Neural crest cell (in vitro differentiated cells): ENCODE measurements at places on chromosomes 5 and 9. TPM values are rescaled to one million over a fixed set of nuclear protein-coding genes. Genes with fewer than 3 reads are reported as not detected.

GRCh38 chr9:21761309-21761901, 41.0 kb upstream of the MTAP start:
- no peak for DNase-seq

Gene COL27A1
- 15.3 and 20.3 TPM in 2 replicates for total RNA-seq

Gene TTC23L
- 1.6 and 2.3 TPM in 2 replicates for total RNA-seq

DNA sequence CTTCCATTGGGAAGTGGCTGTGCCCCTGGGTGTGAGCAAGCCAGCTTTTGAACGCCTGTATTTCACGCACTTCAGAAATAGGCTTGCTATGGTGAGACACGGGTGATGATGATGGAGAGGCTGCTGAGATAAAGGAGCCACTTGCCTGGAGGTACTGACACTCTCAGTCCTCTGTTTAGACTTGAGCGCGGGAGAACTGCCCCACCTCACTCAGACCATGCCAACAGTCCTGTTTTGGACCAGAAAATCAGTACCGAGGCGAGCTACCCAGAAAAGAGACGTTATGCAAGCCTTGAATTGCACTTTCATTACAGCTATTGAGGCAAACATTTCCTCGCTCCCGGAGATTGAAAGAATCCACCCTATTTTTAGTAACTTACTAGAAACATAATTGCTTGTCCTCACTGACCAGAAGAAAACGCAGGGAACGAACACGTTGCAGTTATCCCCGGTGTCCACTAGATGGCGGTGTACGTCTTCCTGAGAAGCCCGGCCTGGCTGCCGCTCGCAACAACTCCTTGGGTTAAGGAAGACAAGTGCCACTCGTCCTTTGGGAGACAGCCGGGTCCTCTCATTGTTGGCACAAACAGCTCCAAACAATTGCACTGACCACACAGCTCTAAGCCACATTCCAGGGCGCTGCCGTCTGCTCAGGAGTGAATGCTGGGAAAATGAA, 142.4 kb downstream of the PSAT1 start:
- DNase-seq: peak; percentile 86

- DNase-seq: no peak
These were observed 14.0 kb downstream of the MYORG start for GRCh38 chr9:34362614-34363214.

DNA sequence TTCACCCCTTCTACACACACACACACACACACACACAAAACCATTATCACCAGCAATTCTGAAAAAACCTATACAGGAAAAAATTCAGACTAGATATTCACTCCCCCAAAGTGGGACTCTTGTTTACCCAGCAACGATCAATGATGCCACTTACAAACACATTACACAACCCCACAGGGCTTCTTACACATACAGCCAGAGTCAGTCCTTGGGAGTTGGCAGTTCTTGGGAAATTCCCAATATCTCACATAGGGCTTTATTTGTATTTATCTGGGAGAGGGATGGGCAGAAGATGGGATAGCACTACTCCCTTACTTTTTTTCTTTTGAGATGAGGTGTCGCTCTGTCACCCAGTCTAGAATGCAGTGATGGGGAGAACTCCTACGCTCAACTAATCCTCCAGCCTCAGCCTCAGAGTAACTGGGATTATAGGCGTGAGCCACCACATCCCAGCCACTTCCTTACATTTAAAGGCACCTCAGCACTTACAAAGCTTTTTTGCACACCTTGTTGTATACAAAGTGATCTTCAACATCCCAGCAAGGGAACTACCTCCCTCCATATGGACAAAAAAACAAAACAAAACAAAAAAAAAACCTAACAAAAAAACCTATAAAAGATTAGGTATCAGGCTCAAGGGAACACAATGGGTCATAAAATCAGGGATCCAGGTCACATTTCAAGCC, 168.4 kb downstream of the TSSK1B start:
- no peak for DNase-seq

- DNase-seq: no peak
These were observed 91.8 kb upstream of the MVB12B start for GRCh38 chr9:126234681-126235335.

DNA sequence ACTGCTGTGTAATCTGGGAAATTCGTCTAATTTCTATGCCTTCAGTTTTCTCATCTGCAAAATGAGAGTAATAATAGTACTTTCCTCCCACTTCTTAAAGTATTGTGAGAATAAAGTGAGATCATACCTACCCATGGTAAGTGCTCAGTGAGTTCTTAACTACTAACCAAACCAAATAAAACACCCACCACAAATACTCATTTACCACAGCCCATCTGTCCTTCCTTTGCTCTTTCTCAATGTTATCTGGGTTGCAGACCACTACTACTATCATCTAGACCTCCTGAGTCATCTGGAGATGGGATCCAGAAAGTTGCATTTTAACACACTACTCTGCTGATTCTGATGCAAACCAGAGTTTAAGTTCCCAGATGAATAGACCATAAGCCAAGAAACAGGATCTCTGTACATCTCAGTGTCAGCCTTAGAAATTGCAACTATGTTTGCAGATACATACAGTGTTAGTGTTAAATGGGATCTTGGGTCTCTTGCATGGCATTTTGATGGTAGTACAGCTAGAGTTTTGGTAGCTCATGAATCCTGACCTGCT, 105.4 kb upstream of the ATP10B start:
- no peak for DNase-seq

GRCh38 chr9:70924895-70925547, 196.4 kb downstream of the TRPM3 start:
- DNase-seq: peak; percentile 8

Gene BICD2
- total RNA-seq: 41.3 and 41.5 TPM in 2 replicates

DNA sequence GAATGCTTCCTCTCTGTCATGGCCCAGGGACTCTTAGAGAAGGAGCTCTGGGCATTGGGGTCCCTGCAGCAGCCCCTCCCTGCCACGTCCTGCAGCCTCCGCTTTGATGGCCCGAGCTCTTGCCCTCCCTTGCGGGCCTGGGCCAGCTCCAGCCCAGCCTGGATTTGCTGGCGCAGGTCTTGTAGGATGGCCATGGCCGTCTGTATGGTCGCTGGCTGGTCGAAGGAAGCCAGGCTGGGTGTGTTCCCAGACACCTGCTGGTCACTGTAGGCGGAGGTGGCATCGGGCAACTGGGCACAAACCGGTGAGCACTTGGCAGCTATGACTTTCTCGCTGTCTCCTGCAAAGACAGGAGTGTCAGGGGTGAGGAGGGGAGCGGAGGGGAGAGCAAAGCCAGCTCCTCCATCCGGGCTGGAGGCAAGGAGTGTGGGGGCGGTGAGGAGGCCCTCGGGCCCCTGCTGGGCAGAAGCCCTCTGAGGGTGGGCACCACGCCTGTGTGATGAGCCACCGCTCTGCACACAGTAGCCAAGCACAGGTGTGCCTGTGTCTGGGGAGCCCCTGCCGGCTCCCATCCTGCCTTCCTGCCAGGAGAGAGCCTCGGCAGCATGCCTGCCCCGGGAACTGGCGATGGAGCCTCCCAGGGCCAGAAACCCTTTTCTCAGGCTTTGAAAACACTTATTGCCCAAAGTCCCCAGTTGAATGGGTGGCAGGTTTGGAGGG, 12.4 kb downstream of the CCDC187 start:
- no peak for DNase-seq

DNA sequence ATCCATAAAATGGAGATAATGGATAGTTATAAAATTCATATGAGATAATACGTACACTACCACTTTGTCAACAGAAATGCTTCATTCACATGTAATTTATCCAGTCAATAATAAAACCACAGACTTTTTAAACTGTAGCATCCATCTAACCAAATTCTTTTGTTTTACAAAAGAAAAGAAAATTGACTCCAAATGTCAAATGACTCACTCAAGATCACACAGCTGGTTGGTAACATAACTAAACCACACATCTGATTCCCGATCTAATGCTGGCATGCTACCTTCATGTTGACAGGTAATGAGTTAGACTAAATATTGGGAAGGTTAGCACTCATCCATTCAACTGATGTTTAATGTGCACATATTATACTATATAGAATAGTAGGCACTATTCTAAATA, 4.9 kb downstream of the FRMD3 start:
- no peak for DNase-seq

DNA sequence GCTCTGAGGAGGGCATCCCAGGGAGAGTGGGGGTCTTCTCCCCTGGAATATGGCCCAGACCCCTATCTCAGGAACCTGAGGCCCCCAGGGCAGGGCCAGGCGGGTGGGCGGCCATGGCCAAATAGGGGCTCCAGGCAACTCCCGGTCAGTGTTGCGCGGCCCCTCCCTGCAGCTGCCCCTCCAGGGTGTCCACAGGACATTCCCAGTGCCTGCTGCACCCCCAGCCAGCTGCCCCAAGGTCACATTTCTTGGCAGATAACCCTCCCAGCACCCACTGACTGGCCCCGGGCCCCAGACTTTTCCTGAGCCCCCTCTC, 53.6 kb upstream of the EGFL7 start:
- DNase-seq: no peak
